Upper lobe of left lung (tissue), 6 donors: ENCODE measurements at places on chromosomes 1 and 21. TPM values are rescaled to one million over a fixed set of nuclear protein-coding genes. Genes with fewer than 3 reads are reported as not detected.

GRCh38 chr1:234381699-234382555 lies 8.7 kb downstream of the COA6 start:
- H3K36me3 ChIP-seq, result peaks cover 10% of the 10 kb centered on the region
- H3K4me1 ChIP-seq, result no peaks in the 10 kb centered on the region
- H3K27me3 ChIP-seq, result no peaks in the 10 kb centered on the region
- H3K4me3 ChIP-seq, result no peak overlapping the region
- H3K27ac ChIP-seq, result no peak overlapping the region
- no peak for DNase-seq

DNA sequence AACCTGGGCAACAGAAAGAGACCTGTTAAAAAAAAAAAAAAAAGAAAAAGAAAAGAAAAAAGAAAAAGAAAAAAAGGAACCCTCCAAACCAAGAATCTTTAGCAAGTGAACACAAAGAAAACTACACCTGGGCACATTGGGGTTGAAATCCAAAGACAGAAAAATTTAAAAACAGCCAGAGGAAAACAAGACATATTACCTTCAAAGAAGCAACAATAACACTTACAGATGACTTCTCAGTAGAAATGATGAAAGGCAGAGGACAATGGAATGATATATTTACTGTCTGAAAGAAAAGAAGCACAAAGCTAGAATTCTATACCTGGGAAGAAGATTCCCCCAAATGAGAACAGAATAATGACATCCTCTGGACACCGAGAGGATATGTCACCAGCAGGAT lies 2.7 kb upstream of the KRTAP10-1 start:
- H3K27ac ChIP-seq, result no peak overlapping the region
- no peak for DNase-seq
- no peak overlapping the region for H3K4me3 ChIP-seq
- H3K27me3 ChIP-seq, result no peaks in the 10 kb centered on the region
- H3K4me1 ChIP-seq, result no peaks in the 10 kb centered on the region

GRCh38 chr1:206503591-206504362 lies 3.6 kb upstream of the RASSF5 start:
- H3K27ac ChIP-seq, result peak overlapping the region; percentile 60
- peaks cover 3% of the 10 kb centered on the region for H3K27me3 ChIP-seq

The LINGO4 gene
- 0.89 TPM for total RNA-seq

GRCh38 chr1:58714544-58714943 lies 14.7 kb upstream of the MYSM1 start:
- H3K27ac ChIP-seq, result no peak overlapping the region
- DNase-seq, result no peak
- peaks cover 18% of the 10 kb centered on the region for H3K4me1 ChIP-seq
- H3K4me3 ChIP-seq, result no peak overlapping the region
- H3K27me3 ChIP-seq, result no peaks in the 10 kb centered on the region

The MAP1LC3C gene
- total RNA-seq, result not detected

The NAV1 gene
- 15.2 TPM for total RNA-seq

The C4BPB gene
- 1.1 TPM for total RNA-seq

DNA sequence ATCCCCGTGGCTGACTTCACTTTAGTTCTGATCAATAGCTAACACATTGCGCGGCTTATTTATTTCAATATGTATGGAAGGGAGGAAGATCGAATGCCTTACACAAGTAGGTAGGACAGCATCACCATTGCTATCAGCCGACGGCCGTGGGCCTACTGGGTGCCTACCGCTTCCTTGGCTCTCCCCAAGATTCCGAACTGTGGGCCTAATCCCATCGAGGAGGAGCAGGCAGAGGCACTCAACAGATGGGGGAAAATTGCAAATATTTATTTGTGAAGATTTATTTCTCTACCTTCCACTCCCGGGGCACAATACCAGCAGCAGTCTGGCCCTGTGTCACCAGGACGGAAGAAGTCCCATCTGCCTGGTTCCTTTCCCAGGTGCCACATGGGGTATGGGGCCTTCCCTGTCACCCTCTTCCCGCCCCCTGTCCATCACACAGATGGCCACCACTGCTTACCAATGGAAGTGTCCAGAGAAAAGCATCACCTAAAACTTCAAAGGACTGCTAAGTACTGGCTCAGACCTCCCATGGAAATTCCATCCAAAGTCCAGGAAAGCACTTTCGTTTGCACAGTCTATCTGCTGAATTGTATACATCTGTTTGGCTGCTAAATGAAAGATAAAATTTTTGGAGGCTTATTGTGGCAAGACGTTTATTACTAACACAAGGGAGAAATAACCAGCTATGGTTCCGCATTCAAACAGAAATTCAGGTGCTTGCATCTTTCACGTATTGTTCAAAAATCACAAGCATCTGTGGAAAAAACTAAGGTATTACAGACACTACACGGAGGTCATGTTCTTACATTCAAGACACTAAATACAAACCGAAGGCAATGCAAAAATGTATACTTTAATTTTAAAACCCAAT lies 11.8 kb downstream of the AGT start:
- H3K27ac ChIP-seq, result no peak overlapping the region
- no peak overlapping the region for H3K4me3 ChIP-seq
- H3K36me3 ChIP-seq, result no peaks in the 10 kb centered on the region
- no peaks in the 10 kb centered on the region for H3K27me3 ChIP-seq
- no peak for DNase-seq

The C1orf210 gene
- 29.3 TPM for total RNA-seq

DNA sequence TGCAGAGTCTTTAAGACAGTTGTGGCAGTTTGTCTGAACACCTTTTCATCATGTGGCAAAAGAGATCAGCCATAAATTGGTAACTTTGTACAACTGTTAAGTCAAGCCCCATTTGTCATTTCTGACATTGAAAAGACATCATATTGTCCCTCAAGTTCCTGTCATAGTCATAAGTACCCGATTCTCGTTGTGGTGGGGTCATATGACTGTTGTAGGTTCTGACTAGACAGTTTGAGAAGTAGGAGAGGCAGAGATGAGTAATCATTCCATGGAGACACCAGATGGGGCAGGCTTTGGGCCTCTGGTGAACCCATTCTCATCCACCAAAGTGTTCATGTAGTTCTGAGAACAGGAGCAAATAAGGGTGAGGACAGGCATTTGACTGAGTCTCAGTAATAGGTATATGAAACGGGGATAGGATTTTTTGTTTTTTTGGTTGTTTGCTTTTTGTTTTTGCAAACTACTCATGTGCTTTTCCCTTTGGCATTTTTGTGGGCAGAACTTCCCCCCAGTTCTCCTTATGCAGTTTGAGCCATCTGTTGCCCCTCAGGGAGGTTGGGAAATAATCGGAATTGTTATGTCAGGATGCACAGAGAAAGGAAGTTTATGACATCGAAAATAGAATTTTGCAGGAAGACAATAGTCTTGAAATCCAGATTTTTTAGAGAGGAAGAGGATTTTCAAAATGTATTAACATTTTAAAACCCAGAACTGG lies 86.9 kb upstream of the KCNE2 start:
- no peaks in the 10 kb centered on the region for H3K36me3 ChIP-seq
- no peak overlapping the region for H3K27ac ChIP-seq
- no peak for DNase-seq
- no peaks in the 10 kb centered on the region for H3K4me1 ChIP-seq
- no peaks in the 10 kb centered on the region for H3K27me3 ChIP-seq

DNA sequence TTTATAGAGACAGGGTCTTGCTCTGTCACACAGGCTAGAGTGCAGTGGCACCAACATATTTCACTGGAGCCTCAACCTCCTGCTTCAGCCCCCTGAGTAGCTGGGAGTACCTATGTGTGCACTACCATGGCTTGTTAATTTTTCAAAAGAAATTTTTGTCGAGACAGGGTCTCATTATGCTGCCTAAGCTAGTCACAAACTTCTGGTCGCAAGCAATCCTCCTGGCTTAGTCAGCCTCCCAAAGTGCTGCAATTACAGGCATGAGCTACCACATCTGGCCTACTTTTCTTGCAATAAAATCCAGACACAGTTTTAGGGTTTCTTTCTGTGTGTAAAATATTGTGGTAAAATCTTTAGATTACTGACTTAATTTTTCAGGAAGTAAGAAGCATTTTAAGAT lies 27.9 kb upstream of the NTPCR start:
- H3K4me3 ChIP-seq, result no peak overlapping the region
- no peaks in the 10 kb centered on the region for H3K27me3 ChIP-seq
- H3K36me3 ChIP-seq, result no peaks in the 10 kb centered on the region
- no peaks in the 10 kb centered on the region for H3K4me1 ChIP-seq
- H3K27ac ChIP-seq, result no peak overlapping the region

The TTC39A gene
- total RNA-seq, result 36.7 TPM

- H3K36me3 ChIP-seq, result no peaks in the 10 kb centered on the region
- H3K4me1 ChIP-seq, result no peaks in the 10 kb centered on the region
- no peaks in the 10 kb centered on the region for H3K27me3 ChIP-seq
Measured at GRCh38 chr21:35649186-35649585, 411.1 kb downstream of the SETD4 start.

The CCNL2 gene
- 243 TPM for total RNA-seq

DNA sequence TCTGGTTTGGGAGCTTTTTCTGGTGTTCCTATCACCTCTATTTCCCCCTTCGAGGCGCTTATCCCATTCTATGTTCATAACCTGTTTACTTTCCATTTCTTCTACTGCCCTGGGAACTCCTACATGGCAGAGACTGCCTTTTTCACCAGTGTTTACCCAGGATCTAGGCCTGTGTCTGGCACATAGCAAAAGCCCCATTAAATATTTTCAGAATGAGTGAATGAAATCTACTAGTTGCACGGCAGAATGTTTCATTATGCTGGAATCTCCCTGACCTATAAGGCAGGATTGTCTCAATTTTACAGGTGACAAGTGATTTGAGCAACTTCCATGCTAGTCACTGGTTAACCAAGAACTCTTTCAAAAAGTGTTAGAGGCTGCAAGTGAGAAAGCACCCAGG lies 70.1 kb downstream of the PGM1 start:
- DNase-seq, result no peak
- no peak overlapping the region for H3K4me3 ChIP-seq
- H3K27me3 ChIP-seq, result no peaks in the 10 kb centered on the region
- H3K4me1 ChIP-seq, result no peaks in the 10 kb centered on the region
- no peak overlapping the region for H3K27ac ChIP-seq

The PROK1 gene
- not detected for total RNA-seq

The MYBPH gene
- total RNA-seq, result 0.13 TPM

DNA sequence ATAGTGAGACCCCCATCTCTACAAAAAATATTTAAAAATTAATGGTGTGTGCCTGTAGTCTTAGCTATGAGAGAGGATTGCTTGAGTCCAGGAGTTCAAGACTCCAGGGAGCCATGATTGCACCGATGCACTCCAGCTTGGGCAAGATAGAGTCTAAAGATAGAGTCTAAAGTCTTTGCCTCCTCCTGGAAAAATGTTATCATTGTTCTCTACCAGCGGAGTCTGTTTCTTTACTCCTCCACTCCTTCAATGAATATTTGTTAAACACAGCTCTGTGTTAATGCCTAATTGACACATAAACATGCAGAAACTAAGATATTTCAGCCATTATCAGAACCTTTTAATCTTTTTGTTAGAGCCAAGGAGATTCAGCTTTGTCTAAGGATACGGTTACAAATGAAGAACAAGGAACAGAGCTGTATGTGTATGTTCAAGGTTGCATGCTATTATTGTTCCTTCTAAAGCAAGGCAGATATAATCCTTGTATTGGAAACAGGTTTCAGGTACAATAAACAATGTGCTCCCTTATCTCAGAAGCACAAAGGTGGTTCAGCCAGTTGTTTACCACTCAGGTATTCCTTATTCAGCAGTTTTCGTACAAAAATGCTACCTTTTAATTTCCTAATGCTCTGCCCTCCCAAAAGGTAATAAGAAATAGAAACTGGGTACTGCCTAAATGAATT lies 15.4 kb downstream of the OVAAL start:
- no peak overlapping the region for H3K27ac ChIP-seq
- no peaks in the 10 kb centered on the region for H3K36me3 ChIP-seq
- no peak for DNase-seq
- peaks cover 11% of the 10 kb centered on the region for H3K4me1 ChIP-seq
- no peaks in the 10 kb centered on the region for H3K27me3 ChIP-seq

DNA sequence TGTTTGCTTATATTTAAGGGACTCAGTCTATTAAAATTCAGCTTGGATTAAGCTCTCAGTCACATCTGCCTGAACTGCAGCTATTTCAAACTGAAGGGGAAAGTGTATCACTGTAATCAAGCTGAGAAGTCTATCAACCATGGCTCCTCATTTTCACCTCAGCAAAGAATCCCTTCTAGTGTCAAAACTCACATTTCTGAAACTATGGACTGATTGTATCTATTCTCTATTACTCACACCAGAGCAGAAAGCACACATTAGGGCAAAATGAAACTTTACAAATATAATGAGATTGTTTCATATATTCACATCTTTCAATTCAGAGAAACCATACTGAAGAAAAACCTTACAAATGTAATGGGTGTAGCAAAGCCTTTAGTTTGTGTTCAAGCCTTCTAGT lies 14.6 kb upstream of the C1orf146 start:
- no peaks in the 10 kb centered on the region for H3K4me1 ChIP-seq
- no peak overlapping the region for H3K27ac ChIP-seq
- H3K4me3 ChIP-seq, result no peak overlapping the region

DNA sequence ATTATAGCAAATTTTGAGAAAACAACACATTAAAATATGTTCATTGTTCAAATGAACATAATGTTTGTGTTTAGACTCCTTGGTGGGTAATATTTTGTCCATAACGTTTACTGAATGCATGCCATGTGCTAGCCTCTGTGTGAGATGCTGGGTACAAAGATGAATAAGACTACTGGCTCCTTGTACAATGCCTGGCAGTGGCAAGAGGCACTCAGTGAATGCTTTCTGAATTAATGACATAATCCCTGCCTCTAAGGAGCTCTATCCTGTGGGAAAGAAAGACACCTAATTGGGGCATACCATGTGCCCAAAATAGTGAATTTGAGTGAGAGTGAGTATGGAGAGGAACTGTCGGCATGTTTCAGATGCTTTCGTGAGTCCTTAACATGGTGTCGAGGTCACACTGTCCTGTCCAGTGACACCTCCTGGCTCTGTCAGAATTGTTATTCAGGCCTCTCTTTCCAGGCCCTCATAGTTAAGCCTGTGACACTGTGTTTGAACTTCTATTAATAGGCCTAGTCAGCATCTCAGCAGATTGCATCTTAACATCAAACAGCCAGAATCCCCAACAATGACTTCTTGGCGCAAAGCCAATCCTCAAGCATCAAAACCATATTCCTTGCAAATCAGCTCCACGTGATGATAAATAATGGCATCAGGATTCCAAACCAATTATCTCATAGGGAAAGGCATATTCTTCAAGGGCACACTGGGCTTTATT lies 32.8 kb upstream of the S1PR1 start:
- DNase-seq, result no peak
- no peak overlapping the region for H3K4me3 ChIP-seq
- H3K36me3 ChIP-seq, result no peaks in the 10 kb centered on the region
- H3K4me1 ChIP-seq, result no peaks in the 10 kb centered on the region
- H3K27ac ChIP-seq, result no peak overlapping the region
- H3K27me3 ChIP-seq, result no peaks in the 10 kb centered on the region

GRCh38 chr1:29650476-29650875 lies 414.2 kb downstream of the PTPRU start:
- H3K4me1 ChIP-seq, result no peaks in the 10 kb centered on the region
- peak; percentile 14 for DNase-seq
- H3K36me3 ChIP-seq, result no peaks in the 10 kb centered on the region
